ENCODE measurements at places on chromosomes 6 and 20. TPM values are rescaled to one million over a fixed set of nuclear protein-coding genes. Genes with fewer than 3 reads are reported as not detected.

MAS1 gene
- under 0.01 TPM for total RNA-seq

RNF5 gene
- total RNA-seq = 57.9 TPM

CNBD2 gene
- 5.2 TPM for total RNA-seq

BMP7 gene
- 3.7 TPM for total RNA-seq

NDUFAF4 gene
- total RNA-seq = 12.0 TPM

TINAG gene
- 0.52 TPM for total RNA-seq

PHACTR1 gene
- total RNA-seq = 5.7 TPM

FGD2 gene
- total RNA-seq = 7.3 TPM

SIRT5 gene
- 10.4 TPM for total RNA-seq

PDYN gene
- not detected for total RNA-seq

SLC22A23 gene
- 2.6 TPM for total RNA-seq

VGLL2 gene
- total RNA-seq = 17.7 TPM

LRRC73 gene
- total RNA-seq = 0.52 TPM

RUNX2 gene
- total RNA-seq = 0.52 TPM

MUCL3 gene
- not detected for total RNA-seq

FAM209A gene
- not detected for total RNA-seq

Measured in skeletal muscle tissue (tissue), 5 donors.